Nephron progenitor cell (in vitro differentiated cells): ENCODE measurements at places on chromosomes 3 and 15.

DNA sequence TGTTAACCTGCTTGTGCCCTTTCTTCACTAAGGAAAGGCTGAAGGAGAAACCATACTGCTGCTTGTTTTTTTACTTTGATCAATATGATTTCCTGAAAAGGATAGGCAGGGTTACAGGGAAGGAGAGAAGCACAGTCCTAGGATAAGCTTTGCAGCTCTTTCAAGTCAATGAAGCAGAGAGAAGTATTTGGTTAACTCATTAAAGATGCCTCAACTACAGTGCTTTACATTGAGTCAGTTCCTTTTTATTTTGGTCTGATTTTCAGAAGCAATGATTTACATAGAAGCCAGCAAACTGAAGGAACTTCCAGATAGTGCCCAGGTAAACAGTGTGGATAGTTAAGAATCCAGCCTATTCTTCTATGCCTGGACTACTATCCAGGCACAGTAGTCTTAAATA, 64.8 kb downstream of the ARIH1 start:
- H3K4me1 ChIP-seq, result no peaks in the 10 kb centered on the region
- no peak for DNase-seq
- H3K36me3 ChIP-seq, result peaks cover 78% of the 10 kb centered on the region
- peaks cover 9% of the 10 kb centered on the region for H3K27me3 ChIP-seq
- H3K27ac ChIP-seq, result no peak overlapping the region

GRCh38 chr3:46187341-46187700, 20.8 kb downstream of the CCR1 start:
- no peak for DNase-seq
- peaks cover 9% of the 10 kb centered on the region for H3K27me3 ChIP-seq
- no peaks in the 10 kb centered on the region for H3K4me1 ChIP-seq

GRCh38 chr3:146498002-146498736, 28.8 kb upstream of the PLSCR2 start:
- DNase-seq, result no peak
- no peaks in the 10 kb centered on the region for H3K27me3 ChIP-seq
- H3K4me1 ChIP-seq, result peaks cover 2% of the 10 kb centered on the region
- peak overlapping the region; percentile 22 for H3K27ac ChIP-seq
- no peak overlapping the region for H3K4me3 ChIP-seq

GRCh38 chr3:186989429-186989828, 59.1 kb downstream of the ST6GAL1 start:
- no peak for DNase-seq
- peaks cover 5% of the 10 kb centered on the region for H3K27me3 ChIP-seq
- H3K4me1 ChIP-seq, result peaks cover 38% of the 10 kb centered on the region
- peaks cover 72% of the 10 kb centered on the region for H3K36me3 ChIP-seq
- H3K27ac ChIP-seq, result no peak overlapping the region

GRCh38 chr3:10957976-10958749, 34.4 kb upstream of the SLC6A1 start:
- H3K27me3 ChIP-seq, result peaks cover 28% of the 10 kb centered on the region
- H3K27ac ChIP-seq, result no peak overlapping the region
- no peaks in the 10 kb centered on the region for H3K36me3 ChIP-seq
- no peak for DNase-seq
- no peak overlapping the region for H3K4me3 ChIP-seq
